CD8-positive, alpha-beta memory T cell (primary cell): ENCODE measurements at places on chromosomes 13 and 19.
A peak's percentile ranks its signal among the peaks of the same experiment; 100 is the strongest.

GRCh38 chr19:1366296-1366695, 17.4 kb upstream of the NDUFS7 start:
- no peak for DNase-seq

- DNase-seq = no peak
These were observed 7.9 kb downstream of the SAMD4B start for GRCh38 chr19:39350156-39350555.

- no peak for DNase-seq
These were observed 72.0 kb downstream of the TEX29 start for GRCh38 chr13:111392486-111392885.

DNA sequence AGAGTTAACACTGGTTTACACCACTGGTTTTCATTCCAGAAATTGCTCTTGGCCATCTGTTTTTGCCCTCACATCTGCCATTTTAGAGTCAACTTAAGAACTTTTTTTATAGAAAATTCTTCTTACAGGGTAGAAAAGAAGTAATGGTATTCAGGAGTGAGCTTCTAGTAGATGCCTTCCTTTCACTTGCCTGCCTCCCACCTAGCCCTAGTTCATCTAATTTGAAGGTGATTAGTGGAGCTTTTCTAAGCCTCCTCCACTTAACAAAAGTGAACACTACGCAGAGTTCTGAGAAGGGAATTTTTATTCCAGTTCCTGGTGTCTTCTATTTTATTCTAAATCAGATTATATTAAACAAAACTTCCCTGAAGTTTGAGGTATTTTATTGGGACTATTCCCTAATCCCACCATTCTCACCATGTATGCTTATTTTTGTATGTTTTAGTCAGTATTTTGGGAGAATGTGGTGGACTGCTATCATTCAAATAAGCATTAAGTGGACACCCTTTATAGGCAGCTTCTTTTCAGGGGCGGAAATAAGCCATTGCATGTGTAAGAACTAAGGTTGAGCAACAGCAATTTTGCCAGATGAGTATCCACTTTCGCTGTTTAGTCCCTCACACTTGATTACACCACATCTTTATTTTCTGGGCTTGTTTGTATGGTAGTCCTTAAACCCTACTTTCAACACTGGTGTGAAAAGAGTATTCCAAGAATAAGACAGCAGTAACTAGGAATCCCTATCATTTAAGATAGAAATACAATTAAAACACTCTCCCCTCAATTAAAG, 156.9 kb downstream of the ENOX1 start:
- no peak for DNase-seq

GRCh38 chr13:34667286-34668218, 274.5 kb upstream of the NBEA start:
- DNase-seq = no peak

GRCh38 chr19:12847159-12848139, 9.1 kb downstream of the MAST1 start:
- DNase-seq = peak; percentile 84
